CD4-positive, CD25-positive, alpha-beta regulatory T cell (primary cell): ENCODE measurements at places on chromosomes 4 and X. TPM values are rescaled to one million over a fixed set of nuclear protein-coding genes. Genes with fewer than 3 reads are reported as not detected.

Gene TEX11
- not detected for polyA plus RNA-seq

Gene RAB28
- polyA plus RNA-seq = 18.2 TPM

Gene CABS1
- not detected for polyA plus RNA-seq

Gene MAGEA11
- not detected for polyA plus RNA-seq

Gene BMPR1B
- not detected for polyA plus RNA-seq

Gene TMEM144
- polyA plus RNA-seq = not detected

Gene TCEAL7
- not detected for polyA plus RNA-seq

Gene LRP2BP
- polyA plus RNA-seq = 0.92 TPM

Gene COL4A5
- not detected for polyA plus RNA-seq

Gene SLC10A4
- polyA plus RNA-seq = not detected

Gene CSTF2
- 17.8 TPM for polyA plus RNA-seq

Gene FUNDC1
- 23.8 TPM for polyA plus RNA-seq

Gene XG
- not detected for polyA plus RNA-seq

Gene BEX1
- 0.53 TPM for polyA plus RNA-seq

- peak; percentile 9 for DNase-seq
Observed at GRCh38 chr4:77734928-77735327, 84.2 kb downstream of the CNOT6L start.

GRCh38 chrX:20433388-20433775 lies 166.7 kb upstream of the RPS6KA3 start:
- no peak for DNase-seq

DNA sequence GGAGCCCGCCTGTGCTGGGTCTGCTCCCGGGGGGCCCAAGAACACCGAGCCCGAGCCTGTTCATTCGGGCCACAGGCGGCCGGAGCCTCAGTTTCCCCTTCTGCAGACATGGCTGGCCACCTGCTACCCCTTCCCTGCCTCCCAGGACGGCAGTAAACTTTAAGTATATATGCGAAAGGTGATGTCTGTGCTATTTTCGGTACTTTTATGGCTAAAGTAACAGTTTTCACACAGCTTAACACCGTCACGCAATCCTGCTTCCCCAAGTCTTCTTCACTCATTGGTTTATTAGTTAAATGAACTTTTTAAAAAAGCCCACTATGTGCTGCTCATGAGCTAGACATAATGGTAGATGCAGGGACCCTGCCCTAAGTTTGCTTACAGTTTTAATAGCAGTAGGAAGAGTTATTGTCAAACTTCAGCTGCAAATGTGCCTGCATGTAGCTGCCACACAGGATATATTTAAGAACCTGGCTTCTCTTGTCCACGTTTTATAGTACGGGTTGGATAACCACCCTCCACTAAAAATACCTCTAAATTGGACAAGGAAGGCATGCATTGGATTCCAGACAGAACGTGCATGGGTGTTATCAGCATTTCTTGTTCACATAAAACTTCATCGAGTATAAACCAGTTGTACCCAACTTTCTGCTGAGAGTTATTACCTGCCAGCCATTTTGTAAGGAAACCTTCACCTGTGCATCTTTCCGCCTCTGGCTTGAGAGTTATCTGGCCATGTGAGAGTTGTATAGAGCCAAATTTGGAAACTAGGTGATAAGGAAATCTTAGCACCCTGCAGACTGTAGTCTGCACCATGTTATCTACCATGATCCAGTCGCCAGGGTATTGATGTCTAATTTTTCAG lies 741 bp downstream of the ANAPC4 start:
- peak; percentile 1 for DNase-seq

DNA sequence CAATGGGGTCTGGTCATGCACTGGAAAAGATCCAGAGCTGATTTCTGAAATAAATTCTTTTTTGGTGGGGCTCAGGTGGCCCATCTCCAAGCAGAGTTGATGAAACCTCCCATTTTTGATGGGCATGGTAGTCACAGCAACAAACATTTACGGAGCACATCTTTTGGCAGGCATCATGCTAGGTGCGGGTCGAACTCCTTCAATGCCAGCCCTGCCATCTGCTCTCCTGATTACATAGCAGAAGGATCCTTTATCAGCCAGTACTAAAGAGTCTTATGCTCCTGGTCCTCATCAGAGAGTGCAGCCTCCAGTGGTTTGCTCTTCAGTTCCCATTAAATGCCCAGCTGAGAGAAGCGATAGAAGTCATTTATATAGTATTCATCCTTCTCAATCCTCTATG lies 121.7 kb downstream of the GRXCR1 start:
- no peak for DNase-seq

DNA sequence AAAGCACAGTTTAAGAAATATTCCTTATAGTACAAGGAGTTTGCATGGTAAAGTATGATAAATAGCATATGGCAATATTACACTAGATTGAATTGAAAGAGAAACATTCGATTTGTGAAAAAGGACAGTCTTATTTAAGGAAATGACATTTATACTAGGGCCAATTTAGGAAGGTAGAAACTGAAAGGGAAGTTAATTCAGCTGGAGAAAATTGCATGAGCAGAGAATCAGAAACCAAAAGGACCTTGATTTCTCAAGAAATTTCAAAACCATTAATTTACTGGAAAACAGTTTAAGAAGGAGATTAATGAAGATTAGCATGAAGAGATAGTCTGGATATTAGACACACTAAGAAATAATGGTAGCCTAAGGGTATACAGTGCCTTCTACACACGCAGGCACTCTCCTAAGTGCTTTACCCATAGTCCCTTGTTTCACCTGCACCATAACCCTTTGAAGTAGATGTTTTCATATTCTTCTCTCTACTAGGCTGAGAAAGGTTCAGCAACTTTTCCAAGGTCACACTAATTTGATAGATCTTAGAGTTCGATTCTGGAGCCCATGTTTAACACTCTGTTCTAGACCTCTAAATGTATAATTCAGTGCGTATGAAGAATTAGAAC lies 259.1 kb upstream of the SLIT2 start:
- no peak for DNase-seq

DNA sequence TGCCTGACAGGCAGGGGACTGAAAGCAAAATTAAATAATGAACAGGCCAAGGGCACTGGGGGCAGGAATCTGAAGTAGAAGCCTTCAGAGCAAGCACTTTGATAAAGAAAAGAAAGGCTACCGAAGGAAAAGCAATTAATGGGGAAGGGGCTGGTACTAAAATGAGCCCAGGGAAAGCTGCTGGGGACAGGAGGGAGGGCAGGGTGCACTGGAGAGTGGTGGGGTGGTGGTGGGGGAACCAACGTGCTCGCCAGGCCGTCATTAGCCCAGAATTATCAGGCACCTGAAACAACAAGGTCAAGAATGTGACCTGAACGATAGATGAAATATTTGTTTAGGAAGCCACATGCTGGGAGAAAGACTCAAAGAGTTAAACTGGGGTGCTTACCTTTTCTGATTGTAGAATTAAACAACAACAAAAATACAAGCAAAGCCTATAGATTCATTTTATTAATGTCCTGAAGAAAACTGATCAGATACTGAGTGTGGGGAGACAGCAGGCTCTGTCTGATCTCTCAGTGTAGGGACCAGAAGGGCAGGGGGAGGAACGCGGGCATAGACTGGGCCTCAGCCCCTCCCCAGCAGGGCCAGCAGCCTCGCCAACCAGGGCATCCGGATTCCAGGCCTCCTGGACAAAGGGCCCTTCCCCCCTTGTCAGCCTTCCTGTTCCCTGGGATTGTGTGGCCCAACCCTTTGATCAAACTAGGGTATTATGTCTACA lies 239.7 kb upstream of the KLF3 start:
- no peak for DNase-seq

DNA sequence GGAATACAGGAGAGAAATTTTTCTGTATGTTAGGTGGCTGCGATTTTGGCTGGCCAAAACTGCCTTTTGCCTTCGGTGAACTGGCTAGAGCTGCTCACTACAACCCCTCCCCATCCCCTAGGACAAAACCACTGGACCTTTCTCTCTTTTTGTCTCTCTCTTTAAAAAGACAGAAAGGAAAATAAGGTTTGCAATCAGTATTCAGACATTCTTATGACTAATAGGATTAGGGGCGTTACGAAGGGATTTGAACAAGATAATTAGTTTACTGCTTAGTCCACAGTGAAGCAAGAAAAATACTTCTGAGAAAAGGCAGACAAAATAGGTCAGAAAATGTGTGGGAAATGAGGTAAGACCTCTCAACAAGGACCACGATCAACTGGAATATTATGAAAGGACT lies 180.4 kb downstream of the SLIT2 start:
- DNase-seq = no peak

DNA sequence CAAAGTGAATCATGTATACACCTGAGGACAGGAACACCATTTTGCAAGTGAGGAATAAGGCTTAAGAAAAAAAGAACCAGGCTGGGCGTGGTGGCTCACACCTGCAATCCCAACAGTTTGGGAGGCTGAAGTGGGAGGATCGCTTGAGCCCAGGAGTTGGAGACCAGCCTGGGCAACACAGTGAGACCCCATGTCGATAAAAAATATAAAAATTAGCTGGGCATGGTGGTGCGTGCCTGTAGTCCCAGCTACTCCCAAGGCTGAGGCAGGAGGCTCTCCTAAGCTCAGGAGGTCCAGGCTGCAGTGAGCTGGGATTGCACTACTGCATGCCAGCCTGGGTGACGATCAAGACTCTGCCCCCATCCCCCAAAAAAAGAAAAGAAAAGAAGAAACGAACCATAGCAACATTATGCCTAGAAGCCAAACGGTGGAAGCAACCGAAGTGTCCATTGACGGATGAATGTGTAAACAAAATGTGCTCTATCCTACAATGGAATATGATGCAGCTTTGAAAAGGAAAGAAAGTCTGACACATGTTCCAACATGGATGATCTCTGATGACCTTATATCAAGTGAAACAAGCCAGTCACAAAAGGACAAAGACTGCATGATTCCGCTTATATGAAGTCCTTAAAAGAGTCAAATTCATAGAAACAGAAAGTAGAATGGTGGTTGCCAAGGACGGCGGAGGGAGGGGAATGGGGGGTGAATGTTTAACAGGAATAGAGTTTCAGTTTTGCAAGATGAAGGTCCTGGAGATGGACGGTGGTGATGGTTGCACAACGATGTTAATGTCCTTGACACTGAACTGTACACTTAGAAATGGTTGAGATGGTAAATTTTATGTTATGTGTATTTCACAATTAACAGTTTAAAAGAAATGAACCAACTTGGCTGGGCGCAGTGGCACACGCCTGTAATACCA lies 8.6 kb upstream of the KIAA0232 start:
- DNase-seq = no peak

DNA sequence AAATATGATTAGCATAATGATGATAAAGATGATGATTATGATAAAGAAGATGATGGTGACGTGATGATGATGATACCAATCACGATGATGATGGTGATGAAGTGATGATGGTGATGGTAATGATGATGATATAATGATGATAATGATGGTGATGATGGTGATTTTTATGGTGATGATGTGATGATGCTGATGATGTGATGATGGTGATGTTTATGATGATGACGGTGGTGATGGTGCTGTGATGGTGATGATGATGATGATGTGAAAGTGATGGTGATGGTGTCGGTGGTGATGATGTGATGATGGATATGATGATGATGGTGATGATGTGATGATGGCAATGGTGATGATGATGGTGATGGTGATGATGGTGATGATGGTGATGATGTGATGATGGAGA lies 130.8 kb upstream of the PSAPL1 start:
- DNase-seq = no peak

GRCh38 chr4:13541720-13542576 lies 2.4 kb downstream of the NKX3-2 start:
- DNase-seq = peak; percentile 51

- DNase-seq = no peak
Observed at GRCh38 chr4:116926631-116927295, 158.6 kb downstream of the TRAM1L1 start.

DNA sequence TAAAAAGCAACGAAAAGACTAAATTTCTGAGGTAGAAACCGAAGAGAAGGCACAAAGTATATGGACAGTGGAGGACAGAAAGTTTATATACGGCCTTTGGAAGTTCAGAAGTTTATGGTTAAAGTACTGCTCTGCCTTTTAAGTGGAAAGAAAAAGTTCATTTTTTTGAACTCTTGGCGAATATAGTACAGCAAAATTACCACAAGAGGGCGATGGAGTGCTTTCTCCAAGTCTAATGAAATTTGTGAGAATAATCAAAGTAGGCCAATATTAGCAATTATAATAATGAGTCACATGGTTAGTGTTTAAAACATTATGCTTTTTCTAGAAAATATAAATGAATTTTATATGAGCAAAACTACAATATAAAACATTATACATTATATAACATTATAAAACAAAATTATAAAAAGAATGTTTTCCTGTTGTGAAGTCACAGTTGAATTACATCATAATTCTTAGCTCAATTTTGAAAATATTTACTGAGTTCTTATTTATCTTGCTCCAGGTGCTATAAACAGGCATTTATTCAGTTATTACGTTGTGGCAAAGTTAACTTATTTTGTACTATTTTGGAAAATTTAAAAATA lies 136.2 kb upstream of the BMPR1B start:
- DNase-seq = peak; percentile 36

DNA sequence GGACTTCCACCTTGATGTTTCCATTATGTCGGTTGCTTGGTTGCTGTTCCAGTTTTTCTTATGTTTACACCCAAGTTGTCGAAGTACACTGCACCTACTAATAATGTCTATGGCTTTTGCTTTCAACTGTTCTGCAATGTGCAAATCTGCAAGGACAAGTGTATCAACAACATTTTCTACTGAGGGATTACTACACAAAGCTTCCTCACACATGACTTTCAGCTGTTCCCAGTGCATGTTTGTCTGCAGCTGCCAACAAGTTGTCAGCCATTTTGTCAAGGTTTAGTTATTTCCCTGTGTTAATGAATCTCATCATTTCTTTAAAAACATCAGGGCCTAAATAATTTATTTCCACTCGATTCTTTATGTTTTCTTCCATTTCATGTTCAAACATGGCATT lies 45.4 kb upstream of the UGT2A3 start:
- DNase-seq = no peak

DNA sequence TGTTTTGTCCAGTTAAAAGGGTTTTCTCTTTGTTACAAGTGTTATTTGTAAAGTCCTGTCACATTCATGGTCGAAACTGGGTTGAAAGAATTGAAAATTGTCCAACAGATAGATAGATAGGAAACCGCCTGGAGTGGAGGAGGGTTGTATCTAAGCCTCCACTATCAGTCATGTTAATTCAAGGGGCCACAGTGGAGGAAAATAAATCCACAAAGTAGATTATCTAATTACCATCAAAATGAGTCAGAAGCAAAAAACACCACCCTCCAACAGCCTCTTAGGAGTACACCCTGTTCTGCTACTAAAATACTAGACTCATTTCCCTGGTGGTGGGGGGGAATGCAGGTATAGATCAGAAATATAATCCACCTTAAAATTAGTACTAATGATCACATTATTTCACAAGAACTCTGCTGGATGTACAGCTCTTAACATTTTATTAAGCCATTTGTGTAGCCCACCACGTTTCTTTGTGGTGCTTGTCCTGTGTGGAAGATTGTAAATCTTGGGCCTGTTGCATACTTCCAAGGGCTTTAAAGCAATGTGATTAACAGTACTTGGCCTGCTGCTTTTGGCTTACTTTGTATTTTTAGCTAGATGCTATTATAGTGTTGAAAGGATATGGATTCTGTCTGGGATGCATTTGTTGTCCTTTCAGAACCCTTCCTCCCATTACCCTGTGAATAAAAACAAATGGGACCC lies 26.8 kb downstream of the RBBP7 start:
- no peak for DNase-seq

GRCh38 chr4:4800646-4801408 lies 58.6 kb upstream of the MSX1 start:
- no peak for DNase-seq
